Heart left ventricle (tissue), 16 donors: ENCODE measurements at places on chromosomes 12 and 14.

- DNase-seq = no peak
Measured at GRCh38 chr12:115910057-115910456, 367.4 kb downstream of the MED13L start.

GRCh38 chr12:79847417-79847816 is 87.5 kb downstream of the PPP1R12A start:
- no peak for DNase-seq

DNA sequence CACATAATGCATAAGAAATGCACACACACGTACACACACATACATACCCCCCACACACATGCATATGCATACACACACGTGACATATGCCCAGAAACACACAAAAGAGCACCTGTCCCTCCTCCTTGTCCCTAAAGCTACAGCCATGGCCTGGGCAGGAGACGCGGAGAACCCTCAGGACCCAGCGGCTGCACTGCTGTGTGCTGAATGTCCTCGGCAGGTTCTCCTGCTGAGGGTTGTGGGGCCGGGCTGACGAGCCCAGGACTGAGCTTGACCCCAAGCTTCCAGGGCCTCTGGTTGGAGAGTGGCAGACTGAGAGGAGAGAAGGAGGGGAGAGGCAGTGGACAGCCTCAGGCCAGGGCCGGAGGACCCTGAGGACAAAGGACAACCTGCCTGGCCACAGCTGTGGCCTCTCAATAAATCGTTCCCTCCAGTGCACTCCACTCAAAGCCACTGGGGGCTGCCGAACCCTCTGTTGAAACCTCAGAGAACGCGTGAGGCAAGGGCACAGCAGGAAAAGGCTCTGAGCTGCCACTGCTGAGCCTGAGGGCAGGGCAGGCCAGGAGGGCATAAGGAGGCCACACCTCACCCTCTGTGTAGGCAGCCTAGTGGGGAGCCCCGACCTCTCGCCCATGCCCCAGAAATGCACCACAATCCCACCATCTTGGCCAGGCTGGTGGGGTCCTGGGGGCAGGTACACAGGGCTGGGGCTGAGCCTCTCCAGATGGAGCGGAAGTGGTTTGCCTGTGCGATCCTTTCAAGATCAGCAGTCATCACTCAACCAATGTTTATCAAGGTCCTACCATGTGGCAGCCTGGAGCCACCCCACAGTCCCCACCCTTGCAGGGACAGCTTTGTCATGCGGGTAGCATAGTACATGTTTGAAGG is 3.1 kb downstream of the CACNA2D4 start:
- DNase-seq = no peak

DNA sequence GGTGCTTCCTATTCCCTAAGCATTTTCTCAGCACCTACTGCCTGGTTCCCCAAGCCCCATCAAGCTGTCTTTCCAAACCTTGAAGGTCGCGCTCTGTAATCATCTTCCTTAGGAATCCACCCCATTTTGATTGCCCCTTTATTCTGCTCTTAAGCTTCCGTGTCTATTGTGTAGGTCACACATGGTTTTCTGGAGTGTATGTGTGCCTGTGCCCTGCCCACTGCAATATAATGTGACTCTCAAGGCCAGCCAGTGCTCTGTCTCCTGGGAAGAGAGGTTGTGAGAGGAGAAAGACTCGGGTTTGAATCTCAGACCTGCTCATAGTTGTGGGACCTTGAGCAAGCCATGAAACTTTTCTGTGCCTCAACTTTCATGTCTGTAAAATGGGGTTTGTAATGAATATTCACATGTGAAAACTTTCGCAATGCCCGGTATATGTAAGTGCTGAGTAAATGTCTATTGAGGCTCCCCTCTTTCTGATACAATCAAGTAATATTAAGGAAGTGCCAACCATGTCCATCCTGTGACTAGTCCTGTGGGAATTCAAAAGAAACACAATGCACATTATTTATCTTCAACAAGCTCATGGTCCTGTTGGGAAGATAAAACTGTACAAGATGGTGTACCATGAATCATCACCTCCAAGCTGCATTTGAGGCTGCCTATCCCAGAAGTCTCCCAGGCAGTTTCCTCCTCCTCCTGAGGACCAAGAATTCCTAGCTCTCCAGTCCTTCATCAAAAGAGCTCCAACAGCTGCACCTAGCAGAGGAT is 774 bp upstream of the KRT75 start:
- no peak for DNase-seq

- peak; percentile 63 for DNase-seq
Measured at GRCh38 chr12:48618541-48618940, 48.7 kb upstream of the LALBA start.

GRCh38 chr12:5809586-5809985 is 135.5 kb downstream of the ANO2 start:
- no peak for DNase-seq

GRCh38 chr14:99576304-99576703 is 27.7 kb downstream of the CCDC85C start:
- DNase-seq = no peak

DNA sequence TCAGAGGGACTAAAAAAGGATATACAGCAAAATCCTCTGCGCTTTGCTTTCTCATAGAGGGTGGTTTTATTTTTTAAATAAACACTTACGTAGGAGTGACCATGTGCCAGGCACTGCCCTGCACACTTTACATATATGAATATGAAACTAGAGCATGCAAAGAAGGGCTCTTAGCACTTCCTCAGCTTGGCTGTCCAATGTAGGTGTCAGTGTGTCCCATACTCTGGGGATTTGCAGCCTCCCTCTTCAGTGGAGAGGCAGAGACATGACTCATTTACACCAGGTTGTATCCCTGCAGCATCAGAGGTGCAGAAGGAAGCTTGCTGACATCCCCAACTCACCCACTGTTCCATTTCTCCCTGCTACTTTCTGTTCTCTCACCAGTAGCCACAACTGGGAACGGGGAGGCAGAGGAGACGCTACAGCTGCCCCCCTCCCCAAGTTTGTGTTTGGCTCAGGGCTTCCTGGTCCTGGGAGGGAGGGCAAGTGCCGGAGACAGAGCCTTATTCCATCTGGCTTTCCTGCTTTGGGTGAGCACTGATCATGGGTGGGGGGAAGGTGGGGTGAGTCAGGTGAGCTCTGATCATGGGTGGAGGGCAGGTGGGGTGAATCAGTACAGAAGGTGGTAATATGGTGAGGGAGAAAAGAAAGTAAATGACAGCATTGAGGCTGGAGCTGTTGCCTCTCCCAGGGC is 4.9 kb upstream of the KRT5 start:
- no peak for DNase-seq

GRCh38 chr12:120791669-120792176 is 66.1 kb downstream of the ACADS start:
- no peak for DNase-seq

GRCh38 chr12:17588968-17589367 is 501.0 kb downstream of the RERGL start:
- no peak for DNase-seq

DNA sequence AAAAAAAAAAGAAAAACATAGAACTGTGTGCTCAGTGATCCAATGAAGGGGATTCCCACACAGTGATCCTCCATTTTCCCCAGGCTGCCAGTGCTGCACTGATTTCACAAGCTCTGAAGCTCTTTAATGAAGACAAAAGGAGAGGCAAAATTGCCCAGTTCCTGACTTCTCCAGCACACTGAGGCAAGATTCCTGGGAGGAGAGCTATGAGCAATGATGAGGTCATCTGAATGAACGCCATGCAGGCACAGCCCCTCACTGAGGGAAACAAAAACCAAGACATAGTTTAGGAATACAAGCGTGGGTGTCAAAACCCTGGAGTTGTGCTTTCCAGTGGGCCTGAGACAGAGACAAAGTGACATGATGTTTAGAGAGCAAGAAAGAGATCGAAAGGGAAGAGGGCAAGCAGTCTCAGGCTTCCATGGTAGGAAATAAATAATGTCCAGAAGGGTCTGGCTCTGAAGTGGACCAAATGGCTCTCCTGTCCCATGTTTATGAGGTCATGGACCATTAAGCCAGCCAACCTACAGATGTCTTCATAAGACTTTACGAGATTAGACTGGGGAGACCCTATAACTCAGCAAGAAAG is 40.9 kb upstream of the SMUG1 start:
- DNase-seq = no peak
